Activated naive CD4-positive, alpha-beta T cell (primary cell): ENCODE measurements at places on chromosomes 6 and 20.

- no peak for DNase-seq
These were observed 1042.9 kb upstream of the EPHA7 start for GRCh38 chr6:94462231-94462630.

DNA sequence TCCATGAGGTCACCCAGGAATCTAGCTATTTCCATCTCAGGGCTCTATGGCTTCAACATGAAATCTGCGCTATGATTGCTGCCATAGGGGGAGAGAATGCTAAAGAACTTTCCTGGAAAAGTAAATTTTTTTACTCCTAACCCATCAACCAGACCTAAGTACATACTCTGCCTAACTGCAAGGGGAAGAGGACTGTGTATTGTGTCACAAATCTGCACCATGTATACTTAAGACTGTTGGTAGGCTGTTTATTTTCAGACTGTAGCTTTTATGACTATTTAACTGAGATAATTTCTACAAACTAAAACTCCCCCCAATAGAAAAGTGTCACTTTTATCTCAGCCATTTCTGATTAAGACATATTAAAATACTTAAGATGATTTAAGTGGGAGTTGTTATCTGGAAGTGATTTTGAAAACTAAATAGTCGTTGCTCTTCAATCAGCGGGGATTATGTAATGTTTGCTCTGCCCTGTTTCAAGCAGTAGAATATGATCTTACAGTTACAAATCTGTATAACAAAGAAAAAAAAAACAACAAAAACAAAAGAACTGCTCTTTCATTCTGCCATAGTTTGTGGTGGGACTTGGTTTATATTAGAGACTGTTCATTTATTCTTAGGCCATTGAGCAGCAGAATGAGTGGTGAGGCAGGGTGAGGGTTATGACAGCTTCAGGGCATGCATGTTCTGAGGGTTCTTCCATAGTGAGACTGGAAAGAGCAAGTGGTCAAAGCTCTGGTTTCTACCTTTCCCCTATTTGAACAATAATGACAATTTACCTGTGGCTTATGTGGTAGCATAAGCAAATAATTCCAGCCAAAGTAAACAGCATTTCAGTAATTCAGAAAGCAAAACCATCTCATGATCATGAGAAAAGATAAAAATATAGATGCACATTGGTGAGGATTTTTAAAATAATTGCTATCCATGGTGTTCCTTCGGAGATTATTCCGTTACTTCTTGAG lies 126.3 kb upstream of the CEP162 start:
- no peak for DNase-seq

GRCh38 chr6:4561773-4562400 lies 214.3 kb upstream of the CDYL start:
- no peak for DNase-seq

DNA sequence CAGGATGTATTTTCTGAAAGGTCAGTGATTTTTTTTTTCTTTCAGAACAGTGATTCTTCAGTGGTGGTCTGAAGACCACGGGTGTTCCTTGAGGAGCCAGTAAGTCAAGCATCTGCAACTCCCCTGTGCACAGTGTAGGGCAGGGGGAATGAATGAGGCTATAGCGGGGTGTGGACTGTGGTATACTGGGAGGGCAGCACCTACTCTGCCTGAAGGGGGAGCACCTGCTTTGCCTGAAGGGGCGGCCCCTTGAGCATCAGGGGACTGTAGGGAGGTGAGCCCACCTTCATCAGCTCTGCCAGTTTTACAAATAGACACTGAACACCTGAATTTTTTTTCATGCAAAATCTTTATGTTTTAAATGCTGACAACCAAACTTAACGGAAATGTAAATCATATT lies 77.5 kb upstream of the RIPOR2 start:
- no peak for DNase-seq

DNA sequence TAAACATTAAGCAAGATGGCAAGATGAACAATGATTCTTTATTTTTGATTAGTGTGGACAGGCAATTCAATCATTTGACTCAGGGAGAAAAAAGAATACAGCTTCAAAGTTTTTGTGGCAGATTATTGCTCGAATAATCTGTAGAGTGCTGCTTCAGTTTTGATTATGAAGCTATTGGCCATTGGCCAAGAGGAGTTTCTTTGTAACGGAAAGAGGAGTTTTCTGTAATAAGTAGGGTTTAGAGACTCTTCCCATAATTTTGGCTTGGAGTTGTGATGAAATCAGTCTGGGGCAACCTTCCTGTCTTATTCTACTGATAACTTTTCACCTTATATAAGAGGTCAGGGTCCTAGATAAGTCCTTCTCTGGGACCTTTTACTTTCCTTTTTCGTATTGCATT lies 256.7 kb upstream of the RAB32 start:
- DNase-seq = no peak

DNA sequence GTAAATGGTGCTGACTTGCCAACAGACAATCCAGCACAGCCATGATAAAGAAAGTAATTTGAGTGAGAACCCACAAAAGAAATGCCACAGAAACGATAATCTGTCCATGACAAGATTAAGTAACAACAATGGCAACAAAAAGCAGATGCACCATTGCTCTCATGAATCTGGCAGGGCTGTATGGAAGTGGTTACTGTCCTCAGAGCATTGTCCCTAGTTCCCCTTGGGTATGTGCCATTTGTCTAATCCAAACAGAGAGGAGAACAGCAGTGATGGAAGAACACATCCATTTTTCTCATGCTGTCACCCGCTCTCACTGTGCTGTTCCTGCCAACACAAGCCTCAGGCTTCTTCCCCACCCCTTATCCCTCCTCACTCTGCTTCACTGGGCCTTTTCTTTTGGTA lies 65.8 kb downstream of the REV3L start:
- no peak for DNase-seq

GRCh38 chr20:4043329-4043728 lies 28.0 kb upstream of the RNF24 start:
- DNase-seq = no peak

DNA sequence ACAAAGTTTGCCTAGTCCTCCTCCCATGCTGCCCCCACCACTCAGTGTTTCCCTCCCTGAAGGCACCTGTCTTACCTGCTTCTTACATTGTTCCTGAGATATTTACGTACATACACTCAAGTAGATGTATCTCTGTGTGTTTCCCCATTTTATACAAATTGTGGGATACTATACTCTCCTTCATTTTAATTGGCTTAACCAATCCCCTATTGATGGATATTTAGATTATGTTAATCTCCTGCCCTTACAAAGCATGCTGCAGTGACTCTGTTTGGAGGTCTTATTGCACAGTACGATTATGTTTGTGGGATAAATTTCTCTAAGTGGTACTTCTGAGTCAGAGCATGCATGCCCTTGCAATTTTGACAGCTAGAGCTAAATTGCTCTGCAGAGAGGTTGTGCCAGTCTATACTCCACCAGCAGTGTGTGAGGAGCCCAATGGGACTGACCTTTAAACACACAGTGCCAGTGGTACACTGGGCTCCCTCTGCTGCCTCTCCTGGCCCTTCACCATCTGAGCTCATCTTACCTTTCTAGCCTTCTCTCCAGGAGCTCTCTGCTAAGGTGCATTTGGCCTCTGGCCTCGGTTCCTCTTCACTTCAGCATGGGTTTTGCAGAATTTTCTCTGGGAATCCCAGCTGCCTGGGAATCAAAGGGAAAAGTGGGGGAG lies 57.4 kb downstream of the LYRM2 start:
- DNase-seq = no peak

DNA sequence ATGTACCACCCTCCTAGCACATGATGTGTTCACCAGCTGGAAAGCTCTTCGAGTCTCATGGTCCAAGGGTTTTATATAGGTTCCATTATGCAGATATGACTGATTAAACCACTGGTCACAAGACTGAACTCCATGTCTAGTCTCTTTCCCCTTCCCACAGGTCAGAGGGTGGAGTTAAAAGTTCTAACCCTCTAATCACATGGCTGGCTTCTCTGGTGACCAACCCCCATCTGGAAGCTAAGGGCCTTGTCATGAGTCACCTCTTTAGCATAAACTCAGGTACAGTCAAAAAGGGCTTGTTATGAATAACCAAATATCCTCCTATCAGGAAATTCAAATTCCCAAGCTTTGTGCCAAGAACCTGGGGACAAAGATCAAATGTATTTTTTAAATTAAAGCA lies 52.0 kb upstream of the KLHL31 start:
- DNase-seq = no peak

DNA sequence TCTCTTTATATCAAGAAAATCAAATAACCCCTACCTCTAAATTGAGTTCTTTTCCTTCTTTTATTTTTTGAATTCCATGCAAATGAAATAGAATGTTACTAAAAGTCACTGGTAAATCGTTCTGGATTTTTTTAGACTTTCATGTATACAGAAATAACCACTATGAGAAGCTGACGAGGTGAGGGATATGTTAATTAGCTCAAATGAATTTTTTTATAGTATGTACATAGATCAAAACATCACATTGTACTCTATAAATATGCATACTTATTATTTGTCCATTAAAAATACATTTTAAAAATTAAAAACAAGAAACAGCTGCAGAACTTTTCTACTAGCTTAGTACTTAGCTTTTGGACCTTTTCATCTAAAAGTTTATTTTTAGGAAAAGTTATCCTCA lies 165.4 kb downstream of the DOK5 start:
- no peak for DNase-seq

DNA sequence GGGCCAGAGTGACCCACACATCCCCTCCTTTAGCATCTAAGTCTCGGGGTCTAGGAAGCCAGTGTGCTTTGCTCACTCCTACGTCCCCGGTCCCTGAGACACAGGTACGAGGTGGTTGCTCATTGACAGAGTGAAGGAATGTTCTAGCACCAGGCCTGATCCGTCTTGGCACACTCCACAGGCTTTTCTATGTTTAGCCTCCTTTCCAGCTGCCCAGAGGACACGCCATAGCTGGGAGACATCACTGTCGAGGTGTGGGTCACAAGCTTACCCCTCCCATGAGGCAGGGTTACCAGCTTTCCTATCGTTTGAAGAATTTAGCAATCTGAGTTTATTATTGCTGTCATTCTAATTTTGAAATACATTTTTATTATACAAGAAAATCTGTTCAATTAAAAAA lies 30.4 kb upstream of the IER3 start:
- DNase-seq = no peak
